ENCODE measurements at places on chromosomes 11 and 22.
A peak's percentile ranks its signal among the peaks of the same experiment; 100 is the strongest.

GRCh38 chr11:72379384-72380131, 54.8 kb downstream of the CLPB start:
- no peak for DNase-seq

- no peak for DNase-seq
These were observed 67.9 kb upstream of the SLC35C1 start for GRCh38 chr11:45737056-45737455.

GRCh38 chr11:112024178-112024772, 933 bp upstream of the DLAT start:
- no peak for DNase-seq

DNA sequence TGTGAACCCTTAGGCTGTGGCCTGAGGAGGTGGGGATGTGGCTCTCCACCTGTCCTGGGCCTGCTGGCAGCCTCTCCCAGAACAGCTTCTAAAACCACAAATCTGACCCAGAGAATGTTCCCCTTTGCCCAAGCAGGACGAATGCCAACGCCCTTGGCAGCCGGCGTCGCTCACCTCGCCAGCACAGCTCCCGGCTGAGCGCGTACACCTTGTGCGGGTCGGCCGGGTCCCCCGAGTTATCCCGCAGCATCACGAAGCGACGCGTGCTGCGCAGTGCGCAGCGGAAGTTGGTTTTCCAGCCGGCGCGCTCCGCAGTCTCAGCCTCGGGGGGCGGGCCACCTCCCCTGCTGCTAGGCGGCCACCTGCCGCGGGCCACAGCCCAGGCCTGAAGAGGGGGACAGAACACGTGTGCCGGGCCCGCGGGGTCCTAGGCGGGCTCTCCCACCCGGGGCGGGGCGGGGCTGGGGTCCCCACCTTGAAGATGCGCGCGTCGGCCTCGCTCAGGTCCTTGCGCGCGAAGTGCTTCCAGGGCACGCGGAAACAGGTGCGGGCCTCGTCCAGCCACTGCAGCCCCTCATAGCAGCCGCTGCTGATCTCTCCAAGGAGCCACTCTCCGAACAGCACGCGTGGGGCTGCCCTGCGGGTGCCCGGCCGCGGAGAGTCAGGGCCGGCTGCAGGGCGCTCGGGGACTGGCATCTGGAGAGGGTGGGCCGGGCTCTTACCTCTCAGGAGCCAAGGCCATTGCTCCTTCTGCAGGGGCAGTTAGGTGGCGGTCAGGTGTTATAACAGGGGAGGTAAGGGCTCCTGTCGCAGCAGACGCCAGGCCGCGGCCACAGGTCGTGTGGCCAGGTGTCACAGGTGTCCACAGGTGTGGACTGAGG, 887 bp downstream of the IRF7 start:
- DNase-seq = no peak

DNA sequence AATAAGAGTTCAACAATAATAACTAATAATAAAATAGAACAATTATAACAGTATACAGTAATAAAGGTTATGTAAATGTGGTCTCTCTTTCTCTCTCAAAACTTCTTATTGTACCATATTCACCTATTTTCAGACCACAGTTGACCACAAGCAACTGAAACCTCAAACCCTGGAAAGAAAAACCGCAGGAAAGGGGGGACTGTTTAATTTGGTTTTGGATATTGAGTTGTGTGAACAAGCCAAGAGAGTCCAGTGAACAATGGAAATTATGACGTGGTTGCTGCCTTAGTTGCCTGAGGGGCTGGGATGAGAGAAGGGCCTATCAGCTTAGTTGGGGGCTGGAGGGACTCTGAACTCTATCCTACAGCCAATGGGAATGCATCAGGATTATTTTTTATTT, 178.7 kb upstream of the POU2AF2 start:
- DNase-seq = no peak

DNA sequence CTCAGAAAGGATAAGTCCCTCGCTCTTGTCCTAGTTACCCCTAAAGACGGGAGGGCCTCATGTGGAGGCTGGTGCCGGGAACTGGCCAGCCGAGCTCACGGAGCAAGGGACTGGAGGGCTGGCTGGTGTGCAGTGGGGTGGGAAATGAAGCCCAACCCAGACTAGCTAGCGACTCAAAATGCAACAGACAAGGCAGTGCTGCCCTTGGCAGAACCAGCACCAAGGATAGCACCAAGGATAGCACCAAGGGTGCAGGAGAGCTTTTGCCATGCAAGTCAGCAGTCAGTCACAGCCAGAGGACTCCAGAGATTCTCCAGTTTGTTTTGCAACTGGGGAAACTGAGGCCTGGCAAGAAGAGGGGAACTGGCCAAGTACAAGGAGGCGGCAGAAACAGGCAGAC, 6.5 kb upstream of the BATF2 start:
- no peak for DNase-seq

DNA sequence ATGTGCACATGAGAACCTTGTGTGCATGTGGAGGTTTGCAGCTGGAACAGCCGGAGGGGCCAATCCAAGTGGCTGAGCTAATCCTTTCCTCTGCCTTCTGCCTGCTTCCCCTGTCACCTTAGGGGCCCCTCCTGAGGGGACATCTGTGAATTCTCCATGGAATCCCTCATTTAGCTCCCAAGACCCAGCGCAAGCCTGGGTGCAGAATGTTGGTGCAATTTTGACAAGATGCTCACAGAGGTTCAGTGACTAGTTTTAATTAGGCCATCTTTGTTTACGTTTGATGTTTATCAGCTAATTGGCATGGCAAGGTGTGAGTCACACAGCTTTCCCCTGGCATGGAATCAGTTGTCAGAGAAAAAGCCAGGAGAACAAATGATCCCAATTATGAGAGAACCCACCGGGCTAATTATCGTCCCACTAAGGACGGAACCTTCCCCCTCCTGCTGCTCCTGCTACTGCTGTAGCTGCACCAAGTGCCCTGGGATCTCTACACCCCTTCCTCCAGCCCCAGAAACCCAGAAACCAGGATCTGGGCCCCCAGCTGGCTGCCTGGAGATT, 63.6 kb upstream of the PAX6 start:
- no peak for DNase-seq

- DNase-seq = no peak
These were observed 27.0 kb downstream of the TESMIN start for GRCh38 chr11:68724293-68724692.

- no peak for DNase-seq
These were observed at the start of gene FGF3 for GRCh38 chr11:69818603-69819441. FGF3 (minus strand) TSS chr11:69819416; CDS start chr11:69818933, 483 bp downstream.

DNA sequence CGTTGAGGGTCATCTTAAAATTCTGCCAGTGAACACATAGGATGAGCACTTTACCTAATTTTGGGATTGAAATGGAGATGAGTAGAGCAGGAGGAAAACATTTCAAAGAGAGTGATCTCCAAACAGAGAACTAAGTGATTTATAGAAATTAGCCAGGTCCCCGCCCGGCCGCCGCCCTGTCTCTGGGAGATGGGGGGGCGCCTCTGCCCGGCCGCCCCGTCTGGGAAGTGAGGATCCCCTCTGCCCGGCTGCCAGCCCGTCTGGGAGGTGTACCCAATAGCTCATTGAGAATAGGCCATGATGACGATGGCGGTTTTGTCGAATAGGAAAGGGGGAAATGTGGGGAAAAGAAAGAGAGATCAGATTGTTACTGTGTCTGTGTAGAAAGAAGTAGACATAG, 276.7 kb upstream of the C11orf87 start:
- DNase-seq = no peak

- DNase-seq = peak; percentile 91
These were observed 95.8 kb downstream of the SWAP70 start for GRCh38 chr11:9759519-9760192.

DNA sequence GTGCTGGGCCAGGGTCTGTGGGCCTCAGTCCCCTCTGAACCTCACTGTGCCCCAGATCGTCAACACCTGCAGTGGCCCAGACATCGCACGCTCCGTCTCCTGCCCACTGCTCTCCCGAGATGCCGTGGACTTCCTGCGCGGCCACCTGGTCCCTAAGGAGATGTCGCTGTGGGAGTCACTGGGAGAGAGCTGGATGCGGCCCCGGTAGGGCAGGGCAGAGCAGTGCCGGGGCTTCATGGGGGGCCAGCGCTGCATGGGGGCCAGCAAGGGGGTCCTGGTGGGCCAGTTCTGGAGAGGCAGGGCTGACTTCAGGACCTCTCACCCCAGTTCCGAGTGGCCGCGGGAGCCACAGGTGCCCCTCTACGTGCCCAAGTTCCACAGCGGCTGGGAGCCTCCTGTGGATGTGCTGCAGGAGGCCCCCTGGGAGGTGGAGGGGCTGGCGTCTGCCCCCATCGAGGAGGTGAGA, 16.3 kb downstream of the EPS8L2 start:
- no peak for DNase-seq

GRCh38 chr11:135022454-135022853, 610.4 kb upstream of the B3GAT1 start:
- DNase-seq = no peak

- DNase-seq = no peak
These were observed 12.3 kb downstream of the PAX6 start for GRCh38 chr11:31798554-31799434.

DNA sequence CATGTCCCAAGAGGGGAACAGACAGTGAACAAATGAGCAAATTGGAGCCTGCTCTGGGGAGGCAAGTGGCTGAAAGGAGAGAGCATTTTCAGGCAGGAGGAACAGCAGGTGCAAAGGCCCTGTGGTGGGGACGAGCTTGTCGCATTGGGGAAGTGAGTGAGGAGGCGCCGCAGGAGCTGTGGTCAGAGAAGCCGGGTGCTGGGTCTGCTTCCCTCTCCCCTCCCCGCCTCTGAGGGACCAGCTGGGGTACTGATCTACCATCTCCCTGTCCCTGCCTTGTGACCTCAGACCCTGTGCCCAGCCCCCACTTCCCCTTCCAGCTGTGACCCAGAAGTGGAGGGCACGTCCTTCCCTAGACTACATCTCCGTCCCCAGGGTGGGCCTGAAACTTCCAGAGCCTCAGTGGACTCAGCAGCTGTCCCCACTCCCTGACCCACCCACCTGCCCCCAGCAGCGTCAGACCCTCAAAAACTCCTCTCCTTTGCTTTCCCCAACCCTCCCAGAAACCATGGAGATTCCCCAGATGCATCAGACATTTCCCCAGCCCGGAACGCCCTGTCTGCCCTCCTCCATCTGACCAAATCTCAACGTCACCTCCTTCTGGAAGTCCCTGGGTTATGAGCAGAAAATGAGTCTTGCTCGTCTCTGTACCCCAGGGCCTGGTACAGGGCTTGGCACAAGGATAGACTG, 19.7 kb upstream of the PDGFB start:
- no peak for DNase-seq

DNA sequence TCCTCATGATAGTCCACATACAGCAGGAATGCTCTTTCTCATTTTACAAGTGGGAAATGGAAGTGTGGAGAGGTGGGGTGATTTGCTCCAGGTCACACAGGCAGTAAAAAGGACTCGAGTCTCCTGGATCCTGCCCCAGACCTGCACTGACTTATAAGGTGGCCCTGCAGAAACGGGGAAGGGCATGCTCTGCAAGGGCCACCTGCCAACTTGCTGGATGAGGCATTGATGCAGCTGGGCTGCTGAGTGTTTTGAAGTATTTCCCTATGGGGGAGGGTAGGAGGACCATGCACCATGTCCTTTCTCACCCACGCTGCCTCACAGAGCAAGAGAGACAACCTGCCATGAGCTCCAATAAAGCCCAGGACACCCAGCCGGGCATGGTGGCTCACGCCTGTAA, 36.9 kb downstream of the OR6Q1 start:
- no peak for DNase-seq

- no peak for DNase-seq
These were observed 87.6 kb downstream of the LARGE1 start for GRCh38 chr22:33832558-33833151.

- no peak for DNase-seq
These were observed 24.8 kb upstream of the MTCH2 start for GRCh38 chr11:47667135-47667534.

- DNase-seq = no peak
These were observed 11.7 kb upstream of the MPEG1 start for GRCh38 chr11:59224351-59224928.

GRCh38 chr11:6452219-6452618, 11.4 kb upstream of the HPX start:
- no peak for DNase-seq

- no peak for DNase-seq
These were observed 88.8 kb downstream of the CHST1 start for GRCh38 chr11:45576461-45577215.

- no peak for DNase-seq
These were observed 9.8 kb downstream of the SLC17A6 start for GRCh38 chr11:22347857-22348487.

- DNase-seq = peak; percentile 67
These were observed 817 bp downstream of the RELT start for GRCh38 chr11:73376803-73377629.

GRCh38 chr11:41201156-41201555, 258.3 kb downstream of the LRRC4C start:
- DNase-seq = peak; percentile 8

GRCh38 chr11:61587951-61588727, 7.3 kb upstream of the SYT7 start:
- DNase-seq = peak; percentile 64

DNA sequence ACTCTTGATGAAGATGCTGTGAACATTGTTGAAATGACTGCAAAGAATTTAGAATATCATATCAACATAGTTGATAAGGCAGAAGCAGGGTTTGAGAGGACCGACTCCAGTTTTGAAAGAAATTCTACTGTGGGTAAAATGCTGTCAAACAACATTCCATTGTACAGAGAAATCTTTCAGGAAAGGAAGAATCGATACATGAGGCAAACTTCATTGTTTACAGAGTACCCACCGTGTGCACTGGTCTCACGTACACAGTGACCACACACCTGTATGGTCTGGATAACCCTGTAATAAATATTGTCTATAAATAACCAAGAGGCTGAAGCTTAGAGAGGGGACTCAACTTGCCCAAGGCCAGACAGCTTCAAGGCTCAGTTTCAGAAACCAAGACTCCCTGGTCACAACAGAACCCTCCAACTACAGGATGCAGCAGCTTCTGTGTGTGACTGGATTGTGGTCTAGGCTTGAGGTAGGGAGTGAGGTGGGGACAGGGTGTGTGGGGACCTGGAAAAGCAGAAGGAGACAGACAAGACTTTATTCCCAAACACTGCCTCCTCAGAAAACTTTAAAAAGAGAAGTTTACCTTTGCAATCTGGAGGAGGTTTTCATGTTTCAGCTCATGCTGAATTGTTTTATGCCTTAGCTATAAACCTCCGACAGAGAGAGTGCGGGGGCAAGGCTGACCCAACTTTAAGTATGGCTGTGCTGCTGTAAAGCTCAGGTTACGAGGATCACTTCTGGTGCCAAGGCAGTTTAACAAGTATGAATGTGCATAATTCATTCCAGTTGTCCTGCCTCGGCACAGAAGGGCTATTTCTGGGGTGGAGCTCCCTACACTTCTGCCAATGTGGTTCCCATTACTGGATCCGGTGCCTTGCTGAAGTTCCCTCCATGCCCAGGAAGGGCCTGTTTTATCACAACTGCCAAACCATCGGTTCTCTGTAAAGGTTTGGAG, 372.6 kb upstream of the NARS2 start:
- DNase-seq = no peak

DNA sequence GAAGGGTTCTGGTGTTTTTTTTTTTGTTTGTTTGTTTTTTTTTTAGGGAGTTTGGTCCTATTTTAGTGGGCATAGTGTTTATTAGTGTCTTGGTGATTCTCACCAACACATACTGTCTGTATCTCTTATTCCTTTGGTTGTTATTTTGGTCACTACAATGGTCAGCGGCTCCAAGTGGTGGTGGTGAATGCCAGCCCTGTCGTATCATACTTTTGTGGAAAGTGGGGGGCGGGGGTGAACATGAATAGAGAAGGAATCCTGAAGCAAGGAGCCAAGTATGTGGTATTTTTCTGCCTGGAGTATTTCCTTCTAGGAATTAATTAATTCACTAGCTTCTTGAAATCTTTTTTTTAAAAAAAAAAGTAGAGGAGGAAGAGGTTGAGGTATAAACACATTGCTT, 79.6 kb downstream of the GRK3 start:
- no peak for DNase-seq
